ENCODE measurements at places on chromosomes 2 and 18.

- DNase-seq, result no peak
These were observed 114.1 kb upstream of the OSR1 start for GRCh38 chr2:19472391-19472978.

- DNase-seq, result no peak
These were observed 10.6 kb upstream of the ANXA4 start for GRCh38 chr2:69731147-69731970.

DNA sequence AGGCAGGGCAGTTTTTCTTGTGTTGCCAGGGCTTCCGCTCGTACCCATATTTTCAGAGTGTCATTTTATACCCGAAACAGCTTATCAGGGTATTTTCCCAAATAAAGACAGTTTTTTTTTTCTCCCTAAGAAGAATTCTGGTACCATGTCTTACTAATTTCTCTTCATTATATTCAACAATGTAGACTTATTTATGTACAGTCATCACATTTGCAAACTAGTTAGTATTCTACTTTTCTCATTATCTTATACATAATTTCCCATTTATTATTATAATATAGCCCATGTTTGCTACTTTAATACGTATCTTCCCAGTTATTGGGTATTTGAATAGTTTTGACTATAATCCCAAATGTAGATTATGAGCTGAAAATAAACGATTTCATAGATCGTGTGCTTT is 36.5 kb upstream of the PAIP2B start:
- DNase-seq, result no peak

GRCh38 chr2:195094330-195094729 is 562.7 kb upstream of the SLC39A10 start:
- DNase-seq, result no peak

DNA sequence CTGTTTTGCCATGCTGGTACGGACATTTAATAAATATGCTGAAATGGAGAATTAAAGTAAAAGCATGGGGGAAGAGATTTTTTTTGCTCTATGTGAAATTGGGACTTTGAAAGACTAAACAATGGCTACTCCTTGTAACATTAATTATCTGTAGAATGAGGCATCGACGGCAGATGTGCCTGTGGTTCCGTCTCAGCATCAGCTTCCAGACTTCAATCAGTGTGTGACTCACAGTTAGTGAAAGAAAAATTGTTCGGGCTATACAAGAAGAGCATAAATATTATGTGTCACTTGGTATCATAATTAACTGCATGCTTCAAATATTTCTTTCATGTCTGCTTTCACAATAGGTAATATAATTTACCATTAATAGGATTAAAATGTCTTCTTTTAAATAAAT is 117.0 kb upstream of the SMIM21 start:
- DNase-seq, result no peak

GRCh38 chr2:61671561-61672315 is 133.6 kb upstream of the XPO1 start:
- DNase-seq, result no peak

- no peak for DNase-seq
These were observed 439.4 kb downstream of the SPAG16 start for GRCh38 chr2:213723707-213724106.

DNA sequence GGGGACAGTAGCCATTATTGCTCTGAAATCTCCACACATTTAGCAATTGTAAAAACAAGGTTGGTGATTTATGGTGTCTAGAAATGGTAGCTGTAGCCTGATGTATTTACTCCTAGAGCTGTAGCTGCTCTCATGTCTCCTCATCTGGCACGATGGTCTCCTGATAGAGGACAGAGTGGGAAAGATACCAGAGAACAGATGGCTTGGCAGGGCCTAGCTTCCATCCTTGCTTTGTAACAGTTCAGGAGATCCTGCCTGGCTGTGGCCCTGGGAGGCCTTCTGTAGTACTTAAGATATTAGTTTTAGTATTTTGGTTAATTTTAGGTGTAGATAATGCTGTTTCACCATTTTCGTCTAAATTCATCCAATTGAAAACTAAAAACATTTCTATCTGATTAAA is 6.7 kb downstream of the ATG16L1 start:
- DNase-seq, result no peak

- DNase-seq, result no peak
These were observed 38.4 kb downstream of the ZAP70 start for GRCh38 chr2:97751752-97752151.

- no peak for DNase-seq
These were observed 146.7 kb downstream of the MBP start for GRCh38 chr18:76985951-76986236.

DNA sequence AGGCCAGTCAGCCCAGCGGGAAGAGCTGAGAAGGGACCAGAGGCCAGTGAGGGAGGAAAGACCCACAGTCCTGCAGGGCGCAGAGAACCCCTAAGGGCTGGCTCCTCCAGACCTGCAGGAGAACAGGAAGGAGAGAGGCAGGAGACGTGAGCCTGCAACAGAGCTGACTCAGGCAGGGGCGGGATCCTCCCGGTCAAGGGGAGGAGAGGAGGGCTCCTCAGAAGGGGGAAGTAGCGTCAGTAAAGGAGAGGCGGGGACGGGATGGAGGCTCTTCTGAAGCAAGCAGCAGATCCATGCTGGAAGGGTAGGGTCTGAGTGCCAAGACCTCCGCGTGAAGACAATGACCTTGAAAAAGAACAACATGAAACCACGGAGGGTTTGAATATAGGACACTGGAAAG is 50.8 kb downstream of the TRABD2A start:
- no peak for DNase-seq

GRCh38 chr2:54866868-54867267 is 143.4 kb downstream of the EML6 start:
- no peak for DNase-seq

DNA sequence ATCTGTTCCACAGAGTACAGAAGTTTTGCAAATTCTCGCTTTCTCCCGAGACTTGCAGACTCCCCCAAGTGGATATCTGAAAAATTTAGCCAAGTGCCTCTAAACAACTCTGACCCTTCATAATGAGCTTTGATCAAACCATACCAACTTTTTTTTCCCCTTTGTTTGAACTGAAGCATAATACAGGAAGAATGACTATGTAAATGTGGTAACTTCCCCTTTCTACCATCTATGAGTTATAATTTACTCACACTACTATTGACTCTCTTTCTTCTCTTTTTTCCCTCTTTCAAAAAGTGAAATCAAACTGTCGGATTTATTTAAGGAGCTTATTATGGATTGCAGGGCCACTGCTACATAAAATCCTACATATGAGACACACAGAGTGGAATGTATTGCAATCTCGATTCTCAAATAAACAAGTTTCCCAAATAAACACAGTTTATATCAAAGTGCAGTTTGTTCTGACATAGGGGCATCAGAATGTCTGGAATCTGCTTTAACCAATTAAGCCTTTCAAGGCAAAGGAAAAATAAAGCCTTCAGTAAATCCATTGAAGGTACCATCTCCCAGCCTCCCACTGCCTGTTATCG is 1.4 kb upstream of the ZNF804A start:
- DNase-seq, result no peak

DNA sequence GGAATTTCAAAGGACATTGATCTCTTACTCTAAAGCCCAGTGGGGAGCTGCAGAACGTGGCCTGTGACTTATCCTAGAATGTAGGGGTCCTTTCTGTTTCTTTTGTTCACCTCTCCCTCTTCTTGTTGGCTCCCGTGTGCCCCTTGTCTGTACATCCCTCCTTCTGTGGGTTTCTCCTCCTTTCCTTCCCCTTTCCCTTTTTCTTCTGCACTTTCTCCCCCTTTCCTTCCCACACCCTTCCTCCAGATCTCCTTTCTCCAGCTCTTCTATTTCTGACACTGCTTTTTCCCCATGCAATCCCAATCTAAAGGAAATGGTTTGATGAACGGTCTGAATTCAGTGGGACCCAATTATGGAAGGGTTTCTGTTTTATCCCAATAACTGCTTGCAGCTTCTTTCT is 35.5 kb upstream of the MAPRE3 start:
- no peak for DNase-seq

GRCh38 chr18:21057112-21057511 is 54.5 kb downstream of the ROCK1 start:
- no peak for DNase-seq

GRCh38 chr18:63534615-63535014 is 7.6 kb upstream of the SERPINB12 start:
- DNase-seq, result no peak
